Endothelial cell (in vitro differentiated cells): ENCODE measurements at places on chromosomes 1 and 21.
A peak's percentile ranks its signal among the peaks of the same experiment; 100 is the strongest.

GRCh38 chr1:193741228-193741627 lies 554.8 kb upstream of the B3GALT2 start:
- DNase-seq = no peak

GRCh38 chr21:37866027-37866426 lies 50.2 kb downstream of the KCNJ6 start:
- no peak for DNase-seq

DNA sequence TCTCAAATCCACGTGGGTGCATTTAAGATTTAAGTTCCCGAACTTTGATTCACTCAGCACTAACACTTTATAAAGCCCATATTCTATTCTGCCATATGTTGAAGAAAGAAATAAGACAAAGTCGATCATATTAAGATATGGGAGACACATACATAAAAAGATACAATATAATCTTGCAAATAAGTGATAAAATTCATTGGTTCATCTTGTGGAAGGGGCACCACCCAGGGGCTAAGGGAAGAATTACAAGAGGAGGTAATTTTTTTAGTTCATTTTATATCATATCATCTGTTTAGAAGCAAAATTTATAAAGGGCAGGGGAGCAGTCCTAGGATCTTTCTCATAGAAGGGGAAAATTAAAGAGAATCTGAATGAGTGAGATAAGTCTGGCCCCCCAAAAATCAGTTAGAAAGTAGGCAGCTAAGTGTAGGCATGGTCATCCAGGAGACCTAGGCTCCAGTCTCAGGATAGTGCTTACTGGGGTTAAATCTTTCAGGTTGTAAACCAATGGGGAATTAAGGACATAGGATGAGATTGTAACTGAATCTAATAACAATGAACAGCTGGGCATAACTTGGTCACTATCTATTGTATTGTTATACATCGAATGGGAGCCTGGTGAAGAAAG lies 124.2 kb upstream of the L1TD1 start:
- DNase-seq = peak; percentile 25

DNA sequence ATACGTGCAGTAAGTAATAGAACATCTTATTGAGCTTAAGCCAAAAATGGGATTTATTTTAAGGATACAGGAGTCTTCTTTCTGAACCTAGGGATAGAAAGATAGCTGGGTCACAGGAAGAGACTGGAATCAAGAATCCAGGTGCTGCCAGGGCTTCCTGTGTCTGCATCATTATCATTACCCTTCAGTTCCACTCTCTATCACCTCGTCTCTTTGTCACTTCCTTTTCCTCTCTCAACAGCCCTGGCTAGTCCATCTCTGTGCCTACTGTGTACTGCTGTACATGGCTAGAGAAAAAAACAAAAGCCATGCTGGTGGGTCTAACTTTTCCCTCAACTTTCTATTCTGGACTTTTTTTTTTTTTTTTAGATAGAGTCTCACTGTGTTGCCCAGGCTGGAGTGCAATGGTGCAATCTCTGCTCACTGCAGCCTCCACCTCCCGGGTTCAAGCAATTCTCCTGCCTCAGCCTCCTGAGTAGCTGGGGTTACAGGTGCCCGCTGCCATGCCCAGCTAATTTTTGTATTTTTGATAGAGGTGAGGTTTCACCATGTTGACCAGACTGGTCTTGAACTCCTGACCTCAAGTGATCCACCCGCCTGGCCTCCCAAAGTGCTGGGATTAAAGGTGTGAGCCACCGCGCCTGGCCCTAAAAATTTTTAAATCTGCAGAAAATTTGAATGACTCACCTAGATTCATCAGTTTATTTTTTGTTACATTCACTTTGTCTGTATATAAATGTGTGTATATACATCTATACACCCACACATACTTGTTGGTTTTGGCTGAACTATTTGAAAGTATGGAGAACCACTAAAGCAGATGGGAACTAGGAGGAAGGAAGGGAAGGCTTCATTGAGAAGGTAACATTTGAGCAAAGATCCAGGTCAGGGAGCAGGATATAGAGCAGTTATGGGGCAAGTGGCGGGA lies 31.9 kb downstream of the UBE4B start:
- DNase-seq = peak; percentile 9

DNA sequence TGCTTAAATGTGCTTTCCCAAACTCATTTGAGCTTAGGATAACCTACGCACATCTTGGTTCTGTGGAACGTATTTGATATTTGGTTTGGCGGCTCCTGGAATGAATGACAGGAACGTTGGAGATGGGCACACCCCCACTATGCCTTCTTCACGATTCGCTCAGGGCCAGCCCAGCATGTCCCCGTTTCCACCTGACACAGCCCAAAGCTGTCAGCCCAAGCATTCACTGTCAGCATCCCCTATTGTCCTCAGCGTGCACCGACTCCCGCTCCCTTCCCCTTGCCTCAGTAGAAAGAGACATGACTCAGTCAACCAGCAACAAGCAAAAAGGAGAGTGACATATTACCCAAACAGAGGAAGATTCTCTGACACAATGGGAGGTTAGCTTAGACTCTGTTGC lies 181.4 kb downstream of the KCNJ6 start:
- DNase-seq = no peak
